ENCODE measurements at places on chromosomes 1 and 21. TPM values are rescaled to one million over a fixed set of nuclear protein-coding genes. Genes with fewer than 3 reads are reported as not detected.

DNA sequence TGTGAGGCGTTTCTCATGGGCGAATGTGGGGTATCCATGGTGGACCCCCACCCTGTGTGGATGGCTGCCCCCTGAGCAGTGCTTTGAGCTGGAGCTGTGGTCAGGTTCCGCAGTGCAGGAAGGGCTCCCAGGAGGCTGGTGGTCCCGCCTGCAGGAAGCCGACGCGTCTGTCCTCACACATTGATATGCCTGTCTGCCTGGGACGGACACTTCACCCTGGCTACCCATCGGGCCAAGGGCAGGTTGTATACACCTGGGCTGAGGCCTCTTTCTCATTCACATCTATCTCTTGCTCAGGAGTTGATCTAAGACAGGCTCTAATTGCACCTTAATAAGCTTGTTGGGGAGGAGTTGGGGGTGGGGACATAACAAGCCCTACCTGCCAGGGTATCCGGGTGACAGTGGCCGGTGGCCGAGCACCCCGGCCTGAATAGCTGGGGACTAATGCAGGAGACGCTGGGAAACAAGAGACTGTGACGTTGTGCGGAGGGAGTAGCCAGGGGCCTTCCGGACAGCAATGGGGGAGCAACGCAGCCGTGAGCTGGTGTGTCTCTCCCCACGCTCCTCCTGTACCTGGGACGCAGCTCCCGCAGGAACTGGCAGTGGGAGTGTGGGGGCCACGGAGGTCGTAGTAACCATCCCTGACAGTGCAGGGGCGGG lies 21.7 kb downstream of the PDXK start:
- DNase-seq, result no peak

DNA sequence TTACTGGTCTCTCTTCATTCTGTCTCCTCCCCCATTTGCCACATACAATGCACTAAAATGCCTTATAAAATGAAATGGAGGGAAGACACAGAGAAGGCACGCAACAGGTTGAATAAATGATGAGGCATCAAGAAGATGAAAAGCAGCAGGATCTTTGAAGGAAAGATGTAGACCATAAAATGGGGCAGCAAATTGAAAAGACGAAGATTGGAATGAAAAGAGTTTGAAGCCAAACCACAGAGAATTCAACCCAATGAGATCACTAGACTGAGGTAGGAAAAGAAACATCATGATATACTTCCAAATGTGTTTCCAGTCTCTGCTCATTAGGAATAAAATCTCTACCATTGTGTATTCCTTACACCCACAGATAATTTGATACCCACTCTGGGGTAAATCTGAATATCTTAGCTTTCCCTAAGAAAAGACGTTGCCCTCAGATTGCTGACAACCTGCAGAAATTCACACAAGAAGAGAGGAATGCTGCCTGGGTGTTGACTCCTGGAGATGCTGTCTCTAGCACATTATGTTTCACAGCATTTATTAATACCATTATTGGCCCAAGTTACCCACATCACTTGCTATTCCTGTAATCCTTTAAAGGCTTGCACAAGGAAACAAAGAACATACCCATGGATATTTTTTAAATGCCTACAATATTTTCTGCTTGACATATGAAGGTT lies 230.9 kb downstream of the LTN1 start:
- no peak for DNase-seq

GRCh38 chr1:241762713-241763339 lies 85.2 kb upstream of the EXO1 start:
- DNase-seq, result no peak

- peak; percentile 64 for DNase-seq
Measured at GRCh38 chr1:36910886-36911540, 123.3 kb downstream of the GRIK3 start.

Gene SIPA1L2
- 40.6 TPM for total RNA-seq

Gene SPRR2G
- not detected for total RNA-seq

DNA sequence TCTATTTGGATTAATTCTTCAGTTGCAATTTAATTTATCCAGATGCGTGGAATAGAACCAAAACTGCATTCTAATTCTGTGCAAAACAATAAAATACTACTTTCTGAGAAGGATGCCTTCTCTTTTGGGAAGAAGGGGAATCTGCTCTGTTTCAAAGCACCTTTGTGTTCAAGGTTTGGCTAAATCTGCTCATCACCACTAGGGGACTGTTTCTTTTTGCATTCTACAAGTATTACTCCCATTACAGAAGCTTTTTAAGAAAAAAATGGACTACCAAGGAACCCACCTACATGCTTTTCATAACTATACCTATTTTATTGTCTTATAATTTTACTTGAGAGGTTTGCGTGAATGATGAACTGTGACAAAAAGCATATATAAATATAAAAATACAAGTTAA lies 18.2 kb downstream of the MRPS6 start:
- DNase-seq, result no peak

DNA sequence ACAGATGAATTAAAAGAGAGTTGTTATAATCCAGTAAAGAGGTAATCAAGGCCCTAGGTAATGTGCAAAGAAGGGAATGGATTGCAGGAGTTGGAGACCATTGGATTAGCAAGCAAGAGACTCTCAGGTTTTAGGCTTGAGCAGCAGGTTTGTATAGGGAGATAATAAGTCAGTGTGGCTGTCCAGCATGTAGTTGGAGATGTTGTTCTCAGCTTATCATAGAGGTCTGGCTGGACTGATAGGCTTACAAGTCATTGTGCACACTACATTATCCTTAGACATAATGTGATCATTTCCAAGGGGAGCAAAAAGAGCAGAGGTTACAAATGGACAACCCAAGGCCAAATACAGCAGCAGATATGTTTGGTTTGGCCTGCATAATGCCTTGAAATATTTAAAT lies 45.9 kb upstream of the SAMD13 start:
- DNase-seq, result no peak

Gene NUDT17
- 3.6 TPM for total RNA-seq

GRCh38 chr21:44440241-44441040 lies 14.9 kb upstream of the LRRC3 start:
- DNase-seq, result no peak

- DNase-seq, result no peak
Measured at GRCh38 chr21:17612023-17612564, 607 bp downstream of the BTG3 start.

DNA sequence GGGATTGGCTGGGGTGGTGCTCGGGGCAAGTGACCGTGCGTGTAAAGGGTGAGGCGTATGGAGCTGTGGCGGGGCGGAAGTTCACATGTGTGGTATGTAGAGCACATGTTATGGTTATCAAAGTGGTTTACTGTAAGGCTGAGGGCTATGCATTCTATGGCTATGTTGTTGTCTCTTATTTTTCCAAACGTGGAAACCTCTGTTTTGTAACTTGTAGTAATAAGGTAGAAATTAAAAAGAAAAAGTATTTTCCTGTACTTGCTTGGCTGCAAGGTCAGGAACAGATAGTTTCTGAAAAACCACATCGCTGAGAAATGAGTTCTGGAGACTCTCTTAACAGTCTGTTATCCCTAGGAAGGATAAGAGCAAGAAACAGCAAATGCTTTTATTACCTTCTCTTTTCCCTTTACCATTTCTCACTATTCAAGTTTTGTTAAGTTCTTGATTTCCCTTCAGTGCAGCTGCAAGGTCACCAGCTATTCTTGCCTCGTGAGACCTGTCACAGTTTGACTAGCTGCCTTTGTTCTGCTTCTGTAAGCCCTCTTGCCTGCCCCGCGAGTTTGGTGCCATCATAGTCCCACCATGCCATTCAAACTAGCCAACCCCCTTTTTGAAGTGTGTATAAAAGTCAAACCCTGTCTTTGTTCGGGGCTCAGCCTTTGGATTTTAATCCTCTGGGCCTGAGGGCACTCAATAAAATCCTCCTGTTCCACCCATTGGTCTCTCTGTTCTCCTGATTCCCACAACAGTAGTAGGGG lies 9.5 kb downstream of the RNU1-2 start:
- DNase-seq, result no peak

DNA sequence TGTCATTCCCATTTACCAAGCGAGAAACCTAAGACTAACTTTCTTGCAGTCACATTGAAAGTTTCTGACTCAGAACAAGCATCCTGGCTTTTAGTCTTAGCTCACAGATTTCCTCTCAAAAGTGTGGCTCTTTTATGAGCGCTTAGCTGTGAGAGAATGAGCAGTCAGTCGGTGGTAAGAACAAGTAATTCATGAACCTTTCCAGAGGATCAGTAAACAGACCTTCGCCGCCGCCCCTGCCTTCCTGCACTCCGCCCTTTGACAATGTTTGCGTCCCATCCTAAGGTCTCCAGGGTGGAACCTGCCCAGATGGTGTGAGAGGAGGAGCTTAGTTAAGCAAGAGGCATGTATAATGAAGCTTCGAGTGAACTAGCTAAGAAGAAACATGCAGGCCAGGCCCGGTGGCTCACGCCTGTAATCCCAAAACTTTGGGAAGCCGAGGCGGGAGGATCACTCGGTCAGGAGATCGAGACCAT lies 142.4 kb downstream of the GLUL start:
- no peak for DNase-seq

DNA sequence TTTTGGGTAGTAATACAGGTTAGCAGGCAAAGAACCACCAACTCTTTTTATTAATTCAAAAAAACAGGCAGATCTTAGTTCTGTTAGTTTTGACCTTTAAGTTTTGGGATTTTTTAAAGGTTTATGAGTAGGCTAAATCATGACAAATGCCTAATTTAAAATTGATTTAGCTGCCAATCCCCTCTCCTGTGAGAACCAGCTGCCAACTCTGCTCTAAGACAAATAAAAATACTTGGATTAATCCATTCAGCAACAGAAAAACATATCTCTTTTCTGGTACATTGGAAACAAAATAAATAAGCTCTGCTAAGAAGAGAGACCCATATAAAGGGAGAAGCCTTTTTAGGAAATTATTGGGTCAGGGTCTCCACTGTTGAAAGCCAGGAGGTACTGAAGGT lies 160.8 kb downstream of the NTMT2 start:
- DNase-seq, result no peak

DNA sequence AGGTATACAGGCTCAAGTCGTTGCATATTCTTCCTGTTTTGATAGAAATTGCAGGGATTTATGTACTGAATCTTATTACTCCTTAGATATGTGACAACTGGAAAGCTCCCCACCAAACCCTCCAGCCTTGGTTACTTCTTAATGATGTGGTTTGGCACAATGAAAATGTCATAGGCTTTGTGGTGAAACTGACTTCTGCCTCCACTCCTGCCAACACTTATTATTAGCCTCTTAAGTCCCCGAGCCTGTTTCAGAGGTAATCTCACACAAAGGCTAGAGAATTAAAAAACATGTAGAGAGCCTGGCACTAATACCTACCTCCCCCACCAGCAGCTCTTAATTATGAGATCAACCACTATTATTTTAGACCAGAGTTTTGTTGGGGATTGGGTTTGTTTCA lies 4.2 kb downstream of the COX20 start:
- no peak for DNase-seq

DNA sequence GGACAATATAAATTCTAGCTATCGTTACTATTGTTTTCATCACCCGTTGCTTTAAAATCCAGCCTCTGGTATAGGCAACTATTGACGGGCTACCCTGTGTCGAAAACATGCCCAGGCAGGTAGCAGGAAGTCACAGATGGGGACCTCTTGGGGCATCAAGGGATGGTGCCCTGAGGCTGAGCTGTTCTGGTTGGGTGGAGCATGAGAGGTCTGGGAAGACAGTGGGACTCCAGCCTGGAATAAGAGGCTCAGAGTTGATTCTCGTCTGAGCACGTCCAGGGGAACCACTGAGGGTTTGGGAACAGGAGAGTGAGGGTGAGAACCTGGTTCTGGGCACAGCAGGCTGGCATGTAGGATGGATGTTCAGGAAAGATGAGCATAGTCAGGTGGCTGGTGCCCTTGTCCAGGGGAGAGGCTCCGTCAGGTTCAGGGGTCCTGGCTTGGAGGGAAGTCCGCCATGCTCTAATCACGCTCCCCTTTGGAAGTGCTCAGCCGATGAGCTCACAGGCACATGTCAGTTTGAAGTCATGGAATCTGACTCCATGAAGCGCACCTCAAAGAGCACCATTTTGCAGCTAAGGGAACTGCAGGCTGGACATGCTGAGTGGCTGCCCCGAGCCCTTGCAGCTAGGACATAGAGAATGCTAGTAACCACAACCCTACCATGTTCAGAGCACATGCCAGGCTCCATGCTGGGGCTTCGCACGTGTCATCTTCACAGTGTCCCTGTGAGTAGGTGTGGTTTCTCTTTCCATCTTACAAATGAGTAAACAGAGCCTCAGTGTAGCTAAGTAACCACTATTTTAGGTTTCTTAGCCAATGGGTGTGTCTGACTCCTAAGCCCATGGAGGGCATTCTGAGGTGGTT lies 21.0 kb downstream of the PCSK9 start:
- no peak for DNase-seq

Gene LRRC7
- 2.5 TPM for total RNA-seq

Gene SLC45A1
- total RNA-seq, result 6.8 TPM

DNA sequence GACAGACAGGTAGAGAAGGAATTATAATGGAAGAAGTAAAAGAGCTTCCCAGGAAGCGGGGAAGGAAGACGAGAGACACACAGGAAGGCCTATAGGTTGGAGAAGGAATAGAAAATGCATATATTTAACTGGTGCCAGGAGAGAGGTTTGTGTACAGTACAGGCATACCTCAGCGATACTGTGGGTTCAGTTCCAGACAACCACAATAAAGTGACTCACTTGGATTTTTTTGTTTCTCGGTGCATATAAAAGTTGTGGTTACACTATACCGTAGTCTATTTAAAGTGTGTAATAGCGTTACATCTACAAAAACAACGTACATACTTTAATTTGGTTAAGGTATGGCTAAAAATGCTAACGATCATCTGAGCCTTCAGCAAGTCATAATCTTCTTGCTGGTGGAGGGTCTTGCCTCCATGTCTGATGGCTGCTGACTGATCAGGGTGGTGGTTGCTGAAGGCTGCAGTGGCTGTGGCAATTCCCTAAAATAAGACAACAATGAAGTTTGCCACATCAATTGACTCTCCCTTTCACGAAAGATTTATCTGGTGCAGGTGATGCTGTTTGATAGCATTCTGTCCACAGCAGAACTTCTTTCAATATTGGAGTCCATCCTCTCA lies 16.0 kb downstream of the YARS1 start:
- no peak for DNase-seq

GRCh38 chr1:47931395-47931794 lies 65.8 kb downstream of the TRABD2B start:
- DNase-seq, result no peak

- DNase-seq, result no peak
Measured at GRCh38 chr1:17014671-17015567, 3.2 kb upstream of the ATP13A2 start.

Gene CACNA1S
- not detected for total RNA-seq

DNA sequence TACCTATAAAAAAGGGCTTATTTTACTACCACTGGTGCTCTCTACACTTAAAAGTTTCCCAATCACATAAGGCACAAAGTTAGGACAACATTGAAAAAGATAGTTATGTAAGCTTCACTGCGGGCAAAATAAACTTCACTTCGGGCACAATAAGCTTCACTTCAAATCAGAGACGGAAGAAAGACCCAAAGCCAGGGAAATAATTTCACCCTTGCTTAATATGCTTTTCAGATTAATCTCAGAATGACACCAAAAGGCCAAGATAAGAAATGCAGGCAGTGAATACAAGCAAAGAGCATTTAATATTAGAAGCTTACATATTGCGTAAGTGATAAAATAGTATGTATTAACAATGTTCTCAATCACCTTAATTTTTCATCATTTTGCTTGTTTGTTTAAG lies 444.2 kb downstream of the SETD4 start:
- DNase-seq, result no peak

GRCh38 chr1:200369131-200369530 lies 40.7 kb downstream of the ZNF281 start:
- no peak for DNase-seq

Data from esophagus muscularis mucosa (tissue), 4 donors.